ENCODE measurements at places on chromosomes 5 and 9.

GRCh38 chr5:134003064-134003816 lies 1.5 kb downstream of the VDAC1 start:
- no peak for DNase-seq

DNA sequence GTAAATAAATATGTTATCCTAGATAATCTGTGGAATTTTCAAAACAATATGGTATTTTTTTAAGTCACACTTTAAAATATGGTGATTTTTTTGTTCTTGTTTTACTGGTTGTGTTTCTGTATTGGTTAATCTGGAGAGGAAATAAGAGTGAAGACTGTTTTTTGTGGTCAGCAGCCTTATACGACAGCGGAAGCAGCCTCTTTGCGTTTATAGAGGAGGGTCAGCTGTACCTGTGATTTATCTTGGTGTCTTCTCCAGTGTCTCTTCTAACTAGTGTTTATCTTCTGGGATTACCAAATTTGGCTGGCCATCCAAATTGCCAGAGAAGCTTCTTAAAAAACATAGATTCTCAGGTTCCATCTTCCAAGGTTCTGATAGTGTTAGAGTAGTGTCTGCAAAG lies 58.7 kb downstream of the ICE1 start:
- no peak for DNase-seq

- DNase-seq = no peak
Observed at GRCh38 chr5:129496421-129496820, 36.3 kb downstream of the ADAMTS19 start.

DNA sequence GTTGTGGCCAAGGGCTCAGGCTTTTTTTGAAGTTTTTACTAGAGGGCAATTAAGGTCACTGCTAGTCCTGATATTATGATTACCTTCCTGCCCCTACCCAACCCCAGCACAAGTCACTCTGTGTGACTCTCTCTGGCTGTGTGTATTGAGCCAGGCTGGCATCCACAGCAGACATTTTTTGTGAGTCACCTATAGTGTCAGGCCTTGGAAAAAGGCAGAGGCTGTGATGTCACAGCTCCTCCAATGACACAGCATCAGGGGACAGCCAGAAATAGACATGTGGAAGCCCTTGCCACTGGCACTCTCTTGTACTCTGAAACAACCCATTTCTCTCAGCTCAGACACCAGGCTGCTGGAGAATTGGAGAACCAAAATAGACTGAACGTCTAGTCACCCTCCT lies 145.4 kb downstream of the NMUR2 start:
- DNase-seq = no peak

GRCh38 chr9:130634801-130635200 lies 29.6 kb upstream of the PRDM12 start:
- DNase-seq = no peak

DNA sequence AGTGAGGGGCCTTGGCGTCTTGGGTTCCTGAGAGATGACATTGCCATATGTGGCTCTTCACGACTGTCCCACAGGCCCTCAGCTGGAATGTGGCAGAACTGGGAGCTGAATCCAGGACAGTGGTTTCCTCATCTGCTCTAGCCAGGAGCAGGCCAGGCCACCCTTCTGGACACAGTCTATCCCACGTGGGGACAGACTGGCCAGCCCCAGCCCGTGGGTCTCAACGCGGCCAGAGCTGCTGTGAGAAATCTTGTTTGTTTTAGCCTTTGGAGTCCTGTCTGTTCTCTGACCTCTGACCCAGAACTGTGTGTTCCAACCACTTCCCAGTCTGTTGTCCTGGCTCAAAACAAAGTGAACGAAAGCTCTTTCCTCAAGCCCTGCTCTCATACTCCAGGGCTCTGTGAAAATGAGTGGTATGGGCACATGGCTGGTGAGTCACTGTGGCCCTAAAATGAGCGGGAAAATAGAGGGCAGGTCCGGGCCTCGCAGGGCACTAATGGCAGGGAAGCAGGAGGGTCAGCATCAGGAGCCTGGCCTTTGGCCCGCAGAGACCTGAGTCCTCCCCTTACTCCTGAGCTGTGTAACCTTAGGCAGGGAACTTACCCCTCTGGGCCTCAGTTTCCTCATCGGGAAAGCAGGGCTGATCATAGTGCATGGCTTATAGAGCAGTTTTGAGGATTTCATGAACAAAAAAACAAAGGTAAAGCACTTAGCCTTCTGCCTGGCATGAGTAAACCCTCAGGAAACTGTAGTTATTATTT lies 34.8 kb upstream of the GLRX start:
- DNase-seq = no peak

DNA sequence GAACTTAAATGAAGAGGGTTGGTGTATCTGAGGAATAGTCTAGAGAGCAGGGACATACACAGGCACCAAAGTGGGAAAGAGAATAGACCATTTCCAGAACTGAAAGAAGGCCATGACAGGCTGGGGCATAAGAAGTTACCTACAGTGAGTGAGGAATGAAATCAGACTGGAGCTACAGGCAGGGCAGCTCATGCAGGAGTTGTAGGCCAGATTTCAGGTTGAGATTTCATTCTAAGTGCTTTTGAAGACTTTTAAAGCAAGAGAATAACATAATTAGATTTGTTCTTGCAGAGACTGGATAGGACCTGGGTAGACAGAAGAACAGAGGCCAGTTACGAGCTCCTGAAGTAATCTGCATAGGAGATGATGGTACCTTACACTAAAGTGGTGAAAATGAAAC lies 280.8 kb downstream of the KIAA0825 start:
- DNase-seq = no peak

DNA sequence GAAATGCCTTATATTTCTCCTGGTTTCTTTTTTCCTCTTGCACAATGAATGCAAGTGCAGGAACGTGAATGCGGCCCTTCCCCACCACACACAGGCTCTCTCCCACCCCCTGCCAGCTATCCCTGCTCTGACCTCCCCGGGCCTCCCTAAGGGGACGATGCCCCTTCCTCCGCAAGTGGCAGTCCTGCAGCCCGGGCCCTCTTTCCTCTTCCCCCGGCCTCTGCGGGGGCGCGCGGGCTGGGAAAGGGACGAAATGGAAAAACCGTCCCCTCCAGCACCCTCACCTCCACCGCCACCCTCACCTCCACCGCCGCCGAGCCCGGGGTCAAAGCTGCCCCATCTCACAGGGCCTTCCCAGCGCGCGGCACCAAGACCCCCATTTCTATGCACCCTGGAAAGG lies 44.7 kb downstream of the GAS1 start:
- no peak for DNase-seq

DNA sequence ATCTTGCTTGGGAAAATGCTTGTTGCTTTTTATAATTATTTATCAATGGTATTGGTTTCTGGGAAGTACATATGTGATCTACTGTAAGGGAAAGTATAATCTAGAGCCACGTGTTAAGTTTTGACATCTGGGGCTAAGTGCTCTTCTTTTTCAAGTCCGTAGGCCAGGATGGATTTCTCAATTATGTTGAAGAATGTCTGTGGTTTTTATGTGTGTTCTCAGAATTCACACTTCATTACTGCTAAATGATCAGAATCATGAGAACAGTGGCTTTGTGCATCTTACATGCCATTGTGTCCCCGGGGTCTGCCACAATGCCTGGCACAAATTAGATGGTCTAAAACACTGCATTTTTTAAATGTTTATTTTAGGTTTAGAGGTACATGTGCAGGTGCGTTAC lies 14.5 kb upstream of the AUH start:
- no peak for DNase-seq

GRCh38 chr9:126838895-126839294 lies 21.5 kb upstream of the ZBTB34 start:
- no peak for DNase-seq

DNA sequence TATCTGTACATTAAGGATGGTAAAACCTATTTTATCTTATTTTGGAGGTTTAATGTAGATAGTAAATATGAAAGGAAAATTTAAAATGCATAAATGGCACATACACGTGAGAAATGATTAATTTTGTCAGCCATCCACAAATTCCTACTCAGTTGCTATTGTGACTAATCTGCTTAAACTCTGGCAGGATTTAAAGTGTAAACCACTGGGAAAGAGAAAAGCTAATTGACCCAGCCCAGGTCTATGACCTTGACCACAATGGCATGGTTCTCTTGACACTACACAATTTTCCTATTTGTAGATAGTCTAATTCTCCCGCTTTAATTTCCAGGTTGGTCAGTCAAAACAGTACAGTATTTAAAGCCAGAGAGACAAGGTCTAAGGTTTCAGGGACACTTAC lies 459.0 kb upstream of the KLF4 start:
- DNase-seq = no peak

- DNase-seq = no peak
Observed at GRCh38 chr5:59115345-59115744, 532.5 kb downstream of the RAB3C start.

DNA sequence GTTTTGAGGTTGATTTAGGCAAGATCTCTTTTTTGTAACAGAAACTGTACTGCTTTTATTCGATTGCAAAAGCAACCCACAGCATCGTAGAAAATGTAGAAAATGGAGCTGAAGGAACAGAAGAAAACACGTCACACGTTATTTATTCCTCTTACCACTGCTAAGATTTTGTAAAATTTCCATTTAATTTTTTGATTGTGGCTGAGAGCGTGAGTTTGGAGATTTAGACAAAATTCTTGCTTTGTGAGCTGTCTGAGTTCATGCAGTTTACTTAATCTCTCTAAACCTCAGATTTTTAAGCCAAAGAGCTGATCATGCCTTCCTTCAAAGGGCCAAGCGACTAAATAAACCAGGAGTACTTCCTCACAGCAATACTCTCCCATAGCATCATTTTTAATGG lies 24.8 kb downstream of the DPYSL3 start:
- no peak for DNase-seq
